Transverse colon (tissue), 4 donors: ENCODE measurements at places on chromosomes 16 and 17. TPM values are rescaled to one million over a fixed set of nuclear protein-coding genes. Genes with fewer than 3 reads are reported as not detected.

SLX4 gene
- 11.5 TPM for total RNA-seq

SHISA9 gene
- 1.3 TPM for total RNA-seq

TERB1 gene
- total RNA-seq, result not detected

PRSS33 gene
- total RNA-seq, result not detected

DNA sequence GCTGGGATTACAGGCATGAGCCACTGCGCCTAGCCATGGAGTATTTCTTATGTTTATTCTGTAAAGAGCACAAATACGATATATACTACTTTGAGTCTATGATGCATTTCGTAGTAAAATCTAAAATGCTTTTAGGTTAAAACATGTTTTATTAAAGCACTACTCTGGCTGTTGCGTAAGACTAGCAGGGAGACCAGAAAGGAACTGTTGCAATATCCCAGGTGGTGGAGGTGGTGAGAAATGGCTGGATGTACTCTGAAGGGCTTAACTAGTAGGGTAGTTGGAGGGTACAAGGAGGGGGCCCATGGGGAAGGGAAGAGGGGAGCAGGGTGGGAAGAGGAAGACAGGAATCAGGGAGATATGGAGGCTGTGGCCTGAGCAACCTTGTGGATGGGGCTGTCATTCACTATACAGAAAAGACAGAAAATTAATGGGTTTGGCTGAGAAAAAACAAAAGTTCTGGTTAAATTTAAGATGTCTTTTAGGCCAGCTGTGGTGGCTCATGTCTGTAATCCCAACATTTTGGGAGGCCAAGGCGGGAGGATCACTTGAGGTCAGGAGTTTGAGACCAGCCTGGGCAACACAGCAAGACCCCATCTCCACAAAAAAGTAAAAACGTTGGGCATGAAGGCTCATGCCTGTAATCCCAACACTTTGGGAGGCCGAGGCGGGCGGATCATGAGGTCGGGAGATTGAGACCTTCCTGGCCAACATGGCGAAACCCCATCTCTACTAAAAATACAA, 35.8 kb downstream of the ST3GAL2 start:
- H3K4me1 ChIP-seq, result peaks cover 7% of the 10 kb centered on the region
- no peaks in the 10 kb centered on the region for H3K27me3 ChIP-seq
- DNase-seq, result no peak
- H3K4me3 ChIP-seq, result no peak overlapping the region

DNA sequence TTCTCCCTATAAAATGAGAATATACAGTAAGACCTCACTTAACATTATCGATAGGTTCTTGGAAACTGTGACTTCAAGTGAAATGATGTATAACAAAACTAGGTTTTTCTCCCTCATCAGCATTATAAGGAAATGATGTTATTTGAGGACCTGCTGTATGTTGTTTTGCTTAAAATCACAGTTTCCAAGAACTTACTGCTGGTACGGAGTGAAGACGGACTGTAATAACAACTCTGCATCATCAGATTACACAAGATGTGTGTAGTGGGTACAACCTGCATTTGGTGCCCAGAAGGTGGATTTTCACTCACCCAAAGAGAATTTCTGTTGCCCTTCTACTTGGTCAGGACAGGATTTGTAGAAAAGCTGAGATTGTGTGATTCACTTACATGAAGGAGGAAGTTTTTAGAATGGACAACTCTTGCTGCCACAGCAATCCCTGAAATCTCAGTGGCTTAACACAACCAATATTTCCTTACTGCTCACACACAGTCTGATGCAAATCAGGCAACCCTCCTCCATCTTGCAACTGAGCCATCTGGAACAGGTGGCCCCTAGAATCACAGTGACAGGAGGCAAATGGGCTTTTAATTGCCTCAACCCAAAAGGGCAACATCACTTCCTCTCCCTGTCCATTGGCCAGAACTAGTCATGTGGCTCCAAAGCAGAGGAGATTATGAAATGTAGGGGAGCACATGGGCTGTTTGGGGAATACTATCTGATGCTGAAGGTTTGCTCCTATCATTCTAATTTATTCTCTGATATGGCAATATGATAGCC, 67.6 kb upstream of the CACNG5 start:
- H3K4me1 ChIP-seq, result no peaks in the 10 kb centered on the region
- H3K27ac ChIP-seq, result no peak overlapping the region
- H3K4me3 ChIP-seq, result no peak overlapping the region
- H3K27me3 ChIP-seq, result no peaks in the 10 kb centered on the region
- no peaks in the 10 kb centered on the region for H3K36me3 ChIP-seq
- DNase-seq, result no peak

- H3K36me3 ChIP-seq, result no peaks in the 10 kb centered on the region
- no peaks in the 10 kb centered on the region for H3K27me3 ChIP-seq
- H3K27ac ChIP-seq, result no peak overlapping the region
- H3K4me3 ChIP-seq, result no peak overlapping the region
- H3K4me1 ChIP-seq, result no peaks in the 10 kb centered on the region
These were observed 10.5 kb downstream of the AKTIP start for GRCh38 chr16:53492503-53492902.

GRCh38 chr17:33640629-33641028, 347.5 kb upstream of the ASIC2 start:
- H3K4me1 ChIP-seq, result no peaks in the 10 kb centered on the region
- H3K4me3 ChIP-seq, result no peak overlapping the region
- no peak overlapping the region for H3K27ac ChIP-seq
- H3K27me3 ChIP-seq, result no peaks in the 10 kb centered on the region
- H3K36me3 ChIP-seq, result no peaks in the 10 kb centered on the region
- no peak for DNase-seq

DNA sequence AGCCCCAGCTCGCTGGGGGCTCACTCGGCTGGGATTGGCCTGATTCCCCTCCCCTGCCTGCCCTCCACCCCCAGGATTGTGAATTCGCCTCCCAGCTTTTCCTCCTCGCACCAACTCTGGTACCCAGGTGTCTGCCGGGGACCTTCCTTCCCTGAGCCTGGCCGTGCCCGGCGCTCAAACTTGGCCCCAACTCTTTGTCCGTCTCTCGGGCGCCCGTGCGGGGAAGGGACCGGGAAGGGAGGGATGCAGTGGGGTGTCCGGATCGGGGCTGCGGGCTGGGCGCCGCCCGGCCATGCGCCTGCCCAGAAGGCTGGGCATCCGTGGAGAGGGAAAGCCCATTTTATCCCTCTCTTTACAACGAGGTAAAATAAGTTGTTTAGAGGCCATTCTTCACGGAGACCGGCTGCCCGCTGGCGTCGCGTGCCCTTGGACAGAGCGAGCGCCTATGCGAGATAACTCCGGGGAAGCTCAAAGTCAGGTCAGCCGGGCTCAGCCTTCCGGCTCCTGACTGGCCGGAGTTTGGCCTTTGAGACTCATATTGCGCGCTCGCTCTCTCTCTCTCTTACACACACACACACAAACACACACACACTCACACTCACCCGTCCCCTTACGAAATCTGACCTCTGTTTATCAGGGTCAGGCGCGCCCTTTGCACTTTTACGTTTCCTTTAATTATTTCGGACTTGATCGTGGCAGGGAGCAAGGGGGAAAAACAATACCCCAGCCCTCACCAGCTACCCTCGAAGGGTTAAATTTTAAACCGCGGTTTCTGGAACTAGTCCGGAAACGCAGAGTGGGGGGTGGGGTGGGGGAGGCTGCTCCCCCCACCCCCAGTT, 774 bp upstream of the MAF start:
- peaks cover 26% of the 10 kb centered on the region for H3K27me3 ChIP-seq
- H3K27ac ChIP-seq, result peak overlapping the region; percentile 94
- H3K36me3 ChIP-seq, result no peaks in the 10 kb centered on the region
- DNase-seq, result peak; percentile 72

GRCh38 chr17:55705847-55706246, 16.8 kb downstream of the TMEM100 start:
- no peaks in the 10 kb centered on the region for H3K27me3 ChIP-seq
- H3K27ac ChIP-seq, result no peak overlapping the region
- H3K36me3 ChIP-seq, result no peaks in the 10 kb centered on the region

DNA sequence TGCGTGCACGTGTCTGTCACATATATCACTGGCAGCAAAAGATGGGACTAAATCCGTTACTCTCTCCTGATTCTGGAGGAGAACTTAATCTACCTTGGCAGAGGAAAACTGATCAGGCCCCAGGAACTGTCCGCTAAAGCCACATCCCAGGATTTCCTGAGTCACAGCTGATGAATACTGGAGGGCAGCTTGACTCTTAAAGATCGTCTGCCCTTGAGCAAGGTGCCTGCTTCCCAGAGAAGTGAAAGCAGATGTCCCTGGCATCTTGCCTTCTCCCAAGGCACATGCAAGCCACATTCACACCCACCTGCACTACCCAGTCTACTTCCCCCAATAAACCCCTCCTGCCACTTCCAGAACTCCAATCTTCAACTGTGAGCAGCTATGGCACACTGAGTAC, 99.8 kb downstream of the CPPED1 start:
- no peaks in the 10 kb centered on the region for H3K4me1 ChIP-seq
- H3K27ac ChIP-seq, result no peak overlapping the region
- DNase-seq, result no peak
- no peaks in the 10 kb centered on the region for H3K27me3 ChIP-seq
- no peaks in the 10 kb centered on the region for H3K36me3 ChIP-seq
- H3K4me3 ChIP-seq, result no peak overlapping the region

- no peak for DNase-seq
- no peaks in the 10 kb centered on the region for H3K36me3 ChIP-seq
- H3K4me1 ChIP-seq, result no peaks in the 10 kb centered on the region
- no peak overlapping the region for H3K27ac ChIP-seq
- no peaks in the 10 kb centered on the region for H3K27me3 ChIP-seq
These were observed 46.0 kb upstream of the ADAMTS18 start for GRCh38 chr16:77480681-77481315.

DNA sequence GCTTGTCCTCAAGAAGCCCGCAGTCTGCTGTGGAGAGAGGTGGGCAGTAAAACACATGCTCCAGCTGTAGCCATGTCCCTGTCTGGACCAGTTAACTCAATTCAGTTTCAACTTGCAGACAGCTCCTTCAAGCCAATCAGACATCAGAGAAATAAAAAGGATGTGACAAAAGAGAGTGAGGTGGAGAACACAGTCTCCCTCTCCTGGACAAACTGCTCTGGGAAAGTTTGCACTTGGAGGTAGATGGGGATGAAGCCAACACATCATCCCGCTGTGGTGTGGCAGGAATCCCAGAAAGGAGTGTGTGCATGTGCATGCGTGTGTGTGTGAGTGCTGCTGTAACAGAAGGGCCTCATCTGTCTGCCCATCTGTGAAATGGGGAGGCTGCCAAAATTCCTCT, 358.6 kb upstream of the ASIC2 start:
- H3K27me3 ChIP-seq, result no peaks in the 10 kb centered on the region
- H3K27ac ChIP-seq, result no peak overlapping the region
- H3K4me3 ChIP-seq, result no peak overlapping the region
- DNase-seq, result no peak
- H3K4me1 ChIP-seq, result no peaks in the 10 kb centered on the region

GRCh38 chr17:71976011-71976649, 144.7 kb upstream of the SOX9 start:
- H3K27me3 ChIP-seq, result no peaks in the 10 kb centered on the region
- H3K4me3 ChIP-seq, result no peak overlapping the region
- DNase-seq, result peak; percentile 79
- H3K4me1 ChIP-seq, result no peaks in the 10 kb centered on the region

DNA sequence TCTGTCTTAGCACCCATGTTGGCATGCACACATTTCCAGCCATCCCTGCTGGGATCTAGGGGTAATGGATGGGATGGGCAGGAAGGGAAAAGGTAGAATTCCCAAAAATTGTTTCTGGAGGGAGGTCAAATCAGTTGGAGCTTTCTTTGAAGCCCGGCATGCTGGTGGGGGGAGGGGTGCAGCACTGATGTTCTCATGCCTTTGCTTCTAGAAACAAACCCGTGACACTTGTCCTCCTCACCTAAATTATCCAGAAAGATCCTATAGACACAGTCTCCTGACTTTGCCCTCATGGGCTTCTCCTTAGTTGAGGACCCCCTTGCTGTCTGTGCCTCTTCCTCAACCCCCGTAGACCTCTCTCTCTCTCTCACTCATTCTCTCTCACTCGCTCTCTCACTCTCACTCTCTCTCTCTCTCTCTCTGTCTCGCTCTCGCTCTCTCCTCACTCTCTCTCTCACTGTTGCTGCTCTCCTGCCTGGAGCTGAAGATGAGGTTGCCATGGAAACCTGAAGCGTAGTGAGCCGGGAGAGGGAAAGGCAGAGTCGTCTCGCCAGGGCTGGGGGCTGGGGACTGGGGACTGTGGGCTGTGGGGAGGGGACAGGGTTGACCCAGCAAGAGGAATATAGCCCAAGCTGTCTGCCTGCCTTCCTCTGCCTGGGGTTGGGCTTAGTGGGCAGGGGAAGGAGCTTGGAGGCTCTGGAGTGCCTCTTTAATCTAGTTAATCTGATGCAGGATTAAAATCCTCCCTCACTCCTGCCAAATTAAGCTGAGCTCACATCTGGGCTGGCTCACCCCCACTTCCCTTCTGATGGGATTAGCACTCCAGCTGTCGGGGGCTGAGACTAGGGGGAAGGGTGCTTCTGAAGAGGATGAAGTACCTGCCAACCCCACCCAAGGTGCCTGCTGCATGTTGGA, 16.1 kb downstream of the LASP1 start:
- DNase-seq, result no peak
- peaks cover 57% of the 10 kb centered on the region for H3K4me1 ChIP-seq
- H3K4me3 ChIP-seq, result no peak overlapping the region
- no peaks in the 10 kb centered on the region for H3K27me3 ChIP-seq
- H3K36me3 ChIP-seq, result no peaks in the 10 kb centered on the region
- peak overlapping the region; percentile 54 for H3K27ac ChIP-seq

DNA sequence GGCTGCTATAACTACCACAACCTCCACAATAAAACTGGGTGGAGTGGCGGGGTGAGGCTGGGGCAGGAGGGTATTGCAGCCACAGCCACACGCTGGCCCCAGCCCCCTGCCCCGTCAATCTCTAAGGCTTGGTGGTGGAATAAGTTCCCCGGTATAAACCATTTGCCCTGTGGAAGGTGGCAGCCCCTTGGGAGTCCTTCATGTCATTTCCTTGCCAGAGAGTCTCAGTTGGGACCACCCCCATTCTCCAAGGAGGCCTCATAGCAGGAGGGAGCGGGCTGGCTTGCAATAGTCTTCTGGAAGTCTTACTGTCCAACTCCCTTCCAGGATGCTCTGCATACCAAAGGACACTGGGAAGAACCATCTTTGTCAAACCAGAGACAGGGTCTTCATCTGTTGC, 19.4 kb downstream of the CD300A start:
- no peaks in the 10 kb centered on the region for H3K27me3 ChIP-seq
- no peak overlapping the region for H3K4me3 ChIP-seq
- H3K4me1 ChIP-seq, result no peaks in the 10 kb centered on the region
- no peaks in the 10 kb centered on the region for H3K36me3 ChIP-seq

GRCh38 chr16:84048270-84048669, 5.7 kb upstream of the SLC38A8 start:
- no peak overlapping the region for H3K27ac ChIP-seq
- H3K4me1 ChIP-seq, result no peaks in the 10 kb centered on the region
- H3K27me3 ChIP-seq, result peaks cover 18% of the 10 kb centered on the region
- no peak for DNase-seq

GRCh38 chr16:54355251-54355650, 68.7 kb upstream of the IRX3 start:
- no peaks in the 10 kb centered on the region for H3K4me1 ChIP-seq
- no peak overlapping the region for H3K4me3 ChIP-seq
- H3K27me3 ChIP-seq, result peaks cover 13% of the 10 kb centered on the region
- no peak overlapping the region for H3K27ac ChIP-seq
- no peak for DNase-seq
- no peaks in the 10 kb centered on the region for H3K36me3 ChIP-seq

GRCh38 chr17:1995907-1996799, 29.0 kb downstream of the RTN4RL1 start:
- no peak overlapping the region for H3K4me3 ChIP-seq
- H3K36me3 ChIP-seq, result no peaks in the 10 kb centered on the region
- H3K27ac ChIP-seq, result no peak overlapping the region
- no peak for DNase-seq
